ENCODE measurements at places on chromosomes 7 and 10. TPM values are rescaled to one million over a fixed set of nuclear protein-coding genes. Genes with fewer than 3 reads are reported as not detected.

DNA sequence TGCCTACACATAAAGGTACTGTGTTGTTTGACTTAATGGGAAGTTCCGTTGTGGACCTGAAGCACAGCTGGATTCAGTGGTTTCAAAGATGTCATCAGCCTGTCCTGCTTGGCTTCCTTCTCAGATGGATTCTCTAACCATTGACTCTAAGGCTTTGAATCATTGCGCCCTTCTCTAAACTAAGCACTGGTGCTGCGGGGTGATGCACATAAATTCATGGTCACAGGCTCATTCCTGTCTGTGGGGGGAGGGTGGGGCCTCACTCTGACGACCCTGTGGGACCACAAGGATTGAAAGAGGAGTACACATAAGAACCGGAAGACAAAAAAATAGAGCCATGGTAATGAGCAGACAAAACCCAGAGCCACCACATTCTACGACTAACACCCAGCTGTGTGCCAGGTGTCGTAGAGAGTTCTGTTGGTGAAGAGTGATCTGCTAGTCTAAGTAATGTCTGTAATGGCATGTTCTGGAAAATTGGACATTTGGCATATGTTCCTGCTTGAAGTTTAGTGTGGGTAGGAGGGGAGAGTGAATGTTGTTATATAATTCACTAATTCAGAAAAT is 97.3 kb upstream of the YAE1 start:
- DNase-seq = no peak

DNA sequence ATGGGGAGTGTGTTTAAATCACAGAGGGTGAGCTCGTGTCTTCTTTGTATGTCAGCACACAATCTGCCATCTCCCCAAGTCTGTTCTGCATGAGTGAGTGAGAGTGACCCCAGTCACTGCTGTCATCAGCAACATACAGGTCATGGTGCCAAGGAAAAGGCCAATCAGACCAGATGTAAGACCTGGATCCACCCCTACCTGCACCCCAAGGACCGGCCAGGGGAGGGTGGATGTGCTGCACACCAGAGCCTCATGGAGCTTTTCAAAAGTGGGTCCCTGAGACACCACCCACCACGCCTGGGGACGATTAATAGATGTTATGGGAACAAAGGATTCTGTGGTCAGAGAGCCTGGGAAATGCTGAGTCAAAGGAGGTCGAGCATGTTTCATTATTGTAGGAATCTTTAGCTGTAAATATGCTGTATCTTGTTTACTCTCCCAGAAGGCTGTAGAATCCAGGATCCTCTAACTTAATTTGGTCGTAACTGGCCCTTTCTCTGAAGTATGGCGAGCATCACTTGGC is 420.5 kb downstream of the RPS24 start:
- DNase-seq = no peak

DNA sequence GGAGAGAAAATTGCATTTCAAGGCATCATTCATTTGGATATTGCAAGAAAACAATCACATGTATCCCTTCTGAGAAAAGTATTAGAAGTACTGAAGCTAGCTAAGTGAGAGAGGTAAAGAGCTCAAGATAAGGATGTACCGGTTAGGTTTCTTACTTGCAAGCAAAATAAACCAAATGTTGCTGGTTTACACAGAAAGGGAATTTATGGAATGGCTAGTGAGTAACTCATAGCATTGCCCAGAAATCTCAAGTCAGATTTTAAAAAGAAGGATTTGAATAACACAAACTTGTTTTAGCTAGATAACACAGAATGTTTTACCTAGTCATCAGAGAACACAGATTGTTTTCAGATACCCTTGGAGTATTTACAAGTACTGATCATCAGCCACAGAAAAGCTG is 30.6 kb downstream of the KLHL7 start:
- DNase-seq = no peak

- DNase-seq = no peak
Measured at GRCh38 chr10:118808601-118809356, 54.0 kb upstream of the CACUL1 start.

DNA sequence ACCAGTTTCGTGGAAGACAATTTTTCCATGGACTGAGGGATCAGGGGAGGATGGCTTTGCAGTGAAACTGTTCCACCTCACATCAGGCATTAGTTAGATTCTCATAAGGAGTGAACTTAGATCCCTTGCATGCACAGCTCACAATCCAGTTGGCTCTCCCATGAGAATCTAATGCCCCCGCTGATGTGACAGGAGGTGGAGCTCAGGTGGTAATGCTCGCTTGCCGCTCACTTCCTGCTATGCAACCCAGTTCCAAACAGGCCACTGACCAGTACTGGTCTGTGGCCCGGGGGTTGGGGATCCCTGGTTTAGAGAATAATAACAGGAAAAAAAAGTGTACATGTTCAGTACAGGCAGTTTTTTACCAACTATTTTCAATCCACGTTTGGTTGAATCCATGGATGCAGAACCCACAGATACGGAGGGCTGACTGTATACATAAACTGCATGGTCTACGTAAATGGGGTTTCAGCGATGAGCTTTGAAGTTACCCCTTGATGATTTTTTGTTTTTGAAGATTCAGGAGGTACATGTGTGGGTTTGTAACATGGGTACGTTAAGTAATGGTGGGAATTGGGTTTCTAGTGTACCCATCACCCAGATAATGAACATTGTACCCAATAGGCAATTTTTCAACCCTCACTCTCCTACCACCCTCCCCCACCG is 24.5 kb downstream of the OGDH start:
- DNase-seq = no peak

GRCh38 chr10:95559471-95559870 is 1.7 kb downstream of the SORBS1 start:
- no peak for DNase-seq

DNA sequence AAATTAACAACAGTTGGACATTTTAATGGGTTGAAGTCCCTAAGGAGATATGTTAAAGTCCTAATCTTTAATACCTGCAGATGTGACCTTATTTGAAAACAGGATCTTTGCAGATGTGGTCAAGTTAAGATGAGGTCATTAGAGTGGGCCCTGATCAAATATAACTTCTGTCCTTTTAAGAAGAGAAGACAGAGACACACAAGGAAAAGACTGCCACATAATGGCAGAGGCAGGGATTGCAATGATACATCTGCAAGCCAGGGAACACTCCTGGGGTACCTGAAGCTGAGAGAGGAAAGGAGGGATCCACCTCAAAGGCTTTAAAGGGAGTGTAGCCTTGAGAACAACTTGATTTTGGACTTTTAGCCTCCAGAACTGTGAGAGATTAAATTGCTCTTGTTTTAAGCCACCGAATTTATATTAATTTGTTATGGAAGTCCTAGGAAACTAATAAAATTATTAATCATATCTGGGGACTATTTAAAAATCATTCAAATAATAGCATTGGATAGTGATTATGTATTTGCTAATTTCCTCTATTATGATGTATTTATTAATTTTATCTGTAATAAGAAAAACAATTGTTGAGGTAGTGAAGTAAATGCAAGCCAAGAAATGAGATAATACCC is 700.0 kb upstream of the PCDH15 start:
- no peak for DNase-seq

GRCh38 chr10:95963202-95963990 is 55.6 kb downstream of the CC2D2B start:
- no peak for DNase-seq

DNA sequence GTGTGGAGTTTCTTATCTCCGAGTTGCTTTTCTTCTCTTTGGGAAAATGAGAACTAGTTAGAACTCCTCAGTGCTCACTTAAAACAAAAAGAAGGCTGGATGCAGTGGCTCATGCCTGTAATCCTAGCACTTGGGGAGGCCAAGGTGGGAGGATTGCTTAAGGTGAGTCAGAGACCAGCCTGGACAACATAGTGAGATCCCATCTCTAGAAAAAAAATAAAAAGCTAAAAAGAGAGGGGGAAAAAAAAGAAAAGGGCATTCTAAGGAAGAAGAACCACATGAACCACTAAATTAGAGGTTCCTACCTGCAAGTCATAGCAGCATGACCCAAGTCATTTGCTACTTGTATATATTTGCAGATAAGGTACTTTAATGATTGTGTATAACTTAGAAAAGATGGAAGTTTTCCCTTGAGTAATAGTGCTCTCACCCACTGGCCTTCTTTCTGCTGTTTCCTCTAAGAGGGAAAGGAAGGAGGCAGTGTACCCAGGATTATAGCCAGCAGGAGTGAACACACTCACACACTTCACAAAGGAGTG is 87.8 kb downstream of the CCDC71L start:
- no peak for DNase-seq

GRCh38 chr10:87757685-87758084 is 60.3 kb downstream of the ATAD1 start:
- no peak for DNase-seq

GRCh38 chr10:3485057-3485686 is 299.8 kb downstream of the KLF6 start:
- no peak for DNase-seq

Gene BAIAP2L1
- total RNA-seq = 2.2 TPM

Gene INSYN2A
- not detected for total RNA-seq

Gene ZCCHC24
- total RNA-seq = 3.2 TPM

Gene ASNS
- total RNA-seq = 42.6 TPM

Gene IDE
- 18.2 TPM for total RNA-seq

Gene KCNIP2
- total RNA-seq = 3.1 TPM

Gene HOXA1
- total RNA-seq = 1.0 TPM

Gene SLC25A13
- total RNA-seq = 9.1 TPM

Gene OPALIN
- not detected for total RNA-seq

Gene NEURL1
- total RNA-seq = 2.0 TPM
